ENCODE measurements at places on chromosomes 11 and 22.

GRCh38 chr11:70763606-70764005, 365.3 kb downstream of the CTTN start:
- no peak for DNase-seq

DNA sequence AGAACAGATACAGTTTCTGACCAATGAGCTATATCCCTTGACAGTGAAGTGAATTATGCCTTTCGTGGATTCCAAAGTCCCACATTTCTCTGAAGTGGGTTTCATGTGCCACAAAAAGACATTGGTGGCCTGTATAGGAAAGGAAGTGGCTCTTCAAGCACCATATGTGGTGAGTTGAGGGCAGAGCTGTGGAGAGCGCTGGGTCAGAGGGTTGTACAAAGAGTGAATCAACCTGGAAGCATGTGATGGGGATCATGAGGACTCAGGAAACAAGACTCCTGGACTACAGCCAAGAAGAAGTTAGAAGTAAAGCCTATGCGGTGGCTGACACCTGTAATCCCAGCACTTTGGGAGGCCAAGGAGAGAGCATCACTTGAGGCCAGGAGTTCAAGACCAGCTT, 579 bp upstream of the SLC5A4 start:
- no peak for DNase-seq

- DNase-seq: no peak
Observed at GRCh38 chr22:20153945-20154344, 3.1 kb upstream of the CCDC188 start.

- DNase-seq: no peak
Observed at GRCh38 chr11:101583251-101584128, at the start of gene TRPC6. TRPC6 (minus strand) TSS chr11:101584007; CDS start chr11:101583503, 504 bp downstream.

- DNase-seq: no peak
Observed at GRCh38 chr22:31235081-31235480, 23.0 kb downstream of the LIMK2 start.

DNA sequence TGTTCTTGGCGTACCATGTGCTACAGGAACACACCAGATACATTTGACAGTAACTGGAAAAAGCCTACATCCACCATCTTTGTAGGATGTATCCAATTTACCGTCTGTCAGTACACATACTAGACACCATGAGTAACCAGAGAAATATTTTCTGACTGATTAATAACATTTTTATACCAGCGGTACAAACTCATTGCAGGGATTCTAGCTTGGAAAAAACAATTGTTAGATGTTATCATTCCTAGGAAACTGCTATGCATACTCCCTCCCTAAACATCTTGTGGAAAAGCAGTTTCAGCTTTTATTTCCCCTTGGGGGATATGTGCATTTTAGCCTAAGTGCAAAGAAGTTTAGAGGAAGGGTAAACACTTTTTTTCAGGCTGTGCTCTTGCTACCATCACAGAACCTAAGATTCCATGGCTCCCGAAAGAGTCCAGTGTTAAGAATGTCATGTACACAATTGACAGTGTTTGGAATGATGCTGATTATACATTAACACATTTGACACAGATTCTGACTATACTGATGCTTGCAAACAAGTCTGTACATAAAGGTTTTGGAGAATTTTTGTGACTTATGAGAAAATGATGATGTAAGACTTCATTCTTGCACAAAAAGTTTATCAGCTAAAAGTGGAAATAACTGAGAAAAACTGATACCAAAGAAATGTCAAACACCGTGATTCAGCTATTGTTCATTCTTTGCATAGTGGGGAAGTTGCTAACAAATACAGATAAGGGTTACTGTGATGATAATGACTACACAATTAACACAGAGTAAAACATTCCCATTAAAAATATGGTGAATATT, 23.7 kb downstream of the NCF4 start:
- DNase-seq: no peak

- DNase-seq: no peak
Observed at GRCh38 chr22:37633625-37634416, 5.6 kb upstream of the SH3BP1 start.

DNA sequence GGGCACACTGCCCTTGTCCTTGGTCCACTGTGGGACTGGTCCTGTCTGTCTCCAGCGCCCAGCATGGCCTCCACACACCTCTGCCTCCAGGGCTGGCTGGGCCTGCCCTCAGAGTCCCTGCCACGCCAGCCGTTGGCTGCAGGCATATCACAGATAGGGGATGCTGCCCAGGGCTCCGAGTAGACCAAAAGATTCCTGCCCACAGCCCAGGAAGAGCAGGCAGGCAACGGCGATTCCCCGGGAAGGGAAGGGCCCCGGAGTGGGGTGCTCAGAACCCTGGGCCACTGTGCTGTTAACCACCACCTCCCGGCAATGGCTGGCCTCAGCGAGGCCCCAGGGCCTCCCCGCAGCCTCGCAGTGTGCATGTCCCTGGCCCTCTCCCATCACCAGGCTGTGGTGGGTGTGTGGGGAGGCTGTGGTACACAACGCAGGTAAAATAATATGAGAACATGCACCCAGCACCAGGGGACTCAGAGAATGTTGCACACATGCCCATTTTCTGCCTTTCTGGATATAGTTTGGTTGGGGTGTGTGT, 2.2 kb downstream of the IFITM5 start:
- no peak for DNase-seq

DNA sequence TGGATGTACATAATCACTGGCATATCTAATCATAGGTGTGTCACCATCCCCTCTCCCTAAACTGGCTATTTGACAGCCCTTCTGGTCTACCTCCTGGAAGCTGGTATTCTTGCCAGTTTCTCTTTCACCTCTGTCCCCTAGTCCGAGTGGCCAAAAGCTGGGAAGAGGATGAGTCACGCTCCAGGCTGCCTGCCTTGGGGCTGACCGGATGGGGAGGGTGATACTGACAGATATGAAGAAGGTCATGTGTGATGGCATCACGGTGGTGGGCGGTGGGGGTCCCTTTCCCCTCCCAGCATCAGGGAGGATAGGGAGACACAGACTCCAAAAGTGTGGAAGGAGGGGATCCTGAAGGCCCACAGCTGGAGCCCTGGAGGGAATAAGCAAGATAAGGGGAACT, 4.8 kb downstream of the OAF start:
- no peak for DNase-seq

DNA sequence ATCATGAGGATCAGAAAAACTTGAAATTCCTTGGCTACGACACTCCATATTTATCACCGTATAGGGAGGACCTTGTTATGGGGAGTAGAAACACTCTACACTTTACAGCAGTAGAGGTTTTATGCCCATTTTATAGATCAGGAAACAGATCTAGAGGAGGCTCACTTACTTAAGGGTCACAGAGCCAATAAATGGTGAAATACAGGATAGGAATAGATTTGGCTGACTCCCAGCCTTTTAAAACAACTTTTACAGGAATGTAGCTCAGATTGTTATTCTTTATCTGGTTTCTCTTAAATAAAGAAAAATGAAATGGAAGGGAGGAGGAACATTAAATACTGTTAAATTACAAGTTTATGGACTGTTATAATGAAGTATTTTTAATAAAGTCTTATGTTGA, 14.8 kb downstream of the FBXO7 start:
- no peak for DNase-seq

DNA sequence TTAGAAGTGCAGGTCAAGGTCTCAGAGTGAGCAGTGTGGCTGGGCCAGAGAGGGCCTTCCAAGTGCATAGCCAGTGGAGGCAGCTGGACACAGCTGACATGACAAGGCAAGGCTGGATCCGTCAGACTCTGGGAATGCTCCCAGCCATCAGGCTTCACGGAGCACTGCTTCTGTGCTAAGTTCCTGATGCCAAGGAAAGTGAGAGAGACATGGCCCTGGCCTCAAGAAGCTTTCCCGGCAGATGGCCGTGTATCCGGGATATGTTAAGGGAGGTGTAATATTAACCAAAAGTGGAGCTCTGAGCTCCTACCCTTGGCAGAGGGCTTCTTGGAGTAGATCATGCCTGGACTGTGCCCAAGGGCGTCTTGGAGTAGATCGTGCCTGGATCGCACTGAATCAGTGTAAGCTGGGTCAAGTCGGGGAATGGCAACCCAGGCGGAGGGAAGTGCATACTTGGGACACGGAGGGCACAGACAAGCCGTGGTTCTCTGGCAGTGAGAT, 7.4 kb upstream of the EFCAB6 start:
- no peak for DNase-seq

- no peak for DNase-seq
Observed at GRCh38 chr11:103384652-103385051, 275.4 kb downstream of the DYNC2H1 start.

DNA sequence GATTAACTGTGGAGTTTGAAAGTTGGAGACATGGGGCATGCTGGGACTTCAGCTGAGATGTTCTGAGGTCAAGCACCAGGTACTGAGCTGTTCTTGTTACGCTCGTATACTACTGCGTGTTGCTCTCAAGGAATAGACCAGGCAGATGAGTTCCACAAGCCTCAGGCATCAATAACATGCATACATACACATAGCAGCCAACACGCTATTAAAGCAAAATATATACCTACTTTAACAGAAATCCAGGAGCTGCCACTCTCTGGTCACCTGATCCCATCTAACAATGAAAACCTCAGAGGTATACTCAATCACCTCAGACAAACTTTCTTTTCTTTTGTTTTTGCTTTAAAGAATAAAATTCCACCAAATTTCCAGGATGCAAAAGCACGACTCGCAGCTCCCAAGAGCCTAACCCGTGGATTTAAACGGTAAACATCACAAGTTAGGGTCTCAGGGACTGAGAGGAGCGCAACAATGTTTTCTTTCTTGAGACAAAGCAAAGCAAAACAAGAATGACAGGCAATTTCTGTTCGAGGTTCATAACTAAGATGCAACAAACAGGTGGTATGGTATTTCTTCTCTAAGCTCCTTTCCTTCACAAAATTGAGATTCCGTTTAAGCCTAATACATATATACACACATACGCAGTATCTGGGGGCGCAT, 16.5 kb downstream of the BLID start:
- DNase-seq: no peak

- no peak for DNase-seq
Observed at GRCh38 chr22:24512043-24512442, 16.9 kb downstream of the UPB1 start.

DNA sequence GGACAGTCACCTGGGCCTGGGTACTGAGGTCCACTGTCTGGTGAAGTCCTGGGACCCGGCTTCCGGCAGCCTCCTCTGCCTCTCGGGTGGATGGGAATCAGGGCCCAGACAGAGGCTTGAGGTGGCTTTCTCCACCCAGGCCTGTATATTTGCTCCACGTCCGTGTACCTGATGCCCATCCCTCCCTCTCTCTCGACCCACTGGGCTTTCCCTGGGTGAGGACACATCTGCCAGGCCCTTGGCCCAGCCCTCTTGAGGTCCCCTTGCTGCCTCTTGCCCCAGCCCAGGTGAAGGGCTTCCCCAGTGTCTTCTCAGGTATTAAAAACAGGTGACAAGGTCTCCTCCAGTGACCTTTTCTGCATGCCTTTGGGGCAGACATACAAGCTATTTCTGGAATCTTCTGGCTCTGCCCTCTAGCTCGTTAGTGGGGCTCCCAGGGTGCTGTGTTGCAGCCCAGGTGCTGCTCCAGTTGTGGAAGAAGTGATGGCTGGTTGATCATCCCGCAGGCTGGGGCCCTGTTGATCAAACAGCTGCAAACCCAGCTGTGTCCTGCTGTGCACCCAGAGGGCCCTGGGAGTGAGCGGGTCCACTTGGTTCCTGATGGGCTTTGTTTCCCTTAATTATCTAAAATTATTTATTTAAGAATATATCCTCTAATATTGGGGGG, 25.5 kb upstream of the ACR start:
- DNase-seq: no peak

- DNase-seq: no peak
Observed at GRCh38 chr22:32317524-32317923, 40.1 kb upstream of the RFPL3 start.

GRCh38 chr22:48456449-48456848, 1371.2 kb downstream of the BRD1 start:
- no peak for DNase-seq

DNA sequence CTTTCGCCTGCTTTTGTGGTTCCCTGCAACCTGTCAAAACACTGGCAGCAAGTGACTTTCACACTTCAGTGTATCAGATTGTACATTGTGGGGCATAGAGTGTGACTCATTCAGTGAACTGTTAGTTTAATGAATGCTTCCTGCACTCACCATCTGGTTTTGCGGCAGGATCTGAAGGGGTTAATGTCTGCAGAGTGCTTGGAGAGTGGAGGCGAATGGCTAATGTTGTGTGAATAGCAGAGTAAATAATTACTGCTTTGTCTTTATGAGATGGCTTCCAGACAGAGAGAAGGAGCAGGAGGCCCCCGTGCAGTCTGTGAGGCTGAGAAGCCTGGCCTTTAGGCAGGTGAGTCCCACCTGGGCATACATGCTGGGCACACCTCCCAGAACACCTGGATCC, 454.3 kb upstream of the KIRREL3 start:
- no peak for DNase-seq

DNA sequence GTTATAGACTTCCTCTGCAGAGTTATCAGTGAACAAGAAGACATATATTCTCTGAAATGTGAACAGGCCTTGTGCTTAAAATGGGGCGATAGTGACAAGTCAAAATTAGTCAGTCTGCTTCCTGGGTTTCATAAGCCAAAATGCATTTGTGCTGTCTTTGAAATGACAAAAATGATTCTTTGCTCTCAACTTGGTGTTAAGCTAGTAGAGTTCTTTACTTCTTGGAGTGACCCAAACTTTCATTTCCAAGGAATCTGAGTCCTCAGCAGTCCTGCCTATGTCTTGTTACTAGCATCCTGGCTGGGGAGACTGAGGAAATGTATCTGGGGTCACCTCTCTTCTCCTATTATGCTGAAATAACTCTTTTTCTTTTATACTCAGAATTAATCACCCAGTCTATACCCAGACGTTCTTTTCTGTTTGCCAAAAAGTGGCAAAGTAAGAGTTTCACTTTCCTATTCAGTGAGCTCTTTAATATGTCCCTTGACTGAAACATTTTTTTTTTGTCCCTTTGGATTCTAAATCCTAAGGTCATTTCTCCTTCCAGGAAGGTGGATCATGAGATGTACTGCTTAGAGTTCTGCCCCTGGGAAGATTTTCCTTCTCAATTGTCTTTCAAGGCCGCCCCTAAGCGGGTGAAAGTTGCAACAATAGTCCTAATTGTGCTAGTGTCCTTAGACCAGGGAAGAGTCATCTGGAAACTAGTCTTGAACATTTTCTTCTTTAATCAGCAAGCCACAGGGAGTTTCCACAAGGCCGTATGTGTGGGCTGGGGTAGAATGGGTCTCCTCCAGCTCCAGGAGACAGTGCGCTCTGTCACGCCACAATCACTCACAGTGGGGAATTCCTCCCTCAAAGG, 53.0 kb upstream of the RDX start:
- DNase-seq: peak; percentile 59

All from stimulated activated CD4-positive, alpha-beta T cell treated with anti-CD3 and anti-CD28 coated beads, Interleukin-2, amount 100 ng/mL, for 48 hours (primary cell).